Effector CD8-positive, alpha-beta T cell (primary cell): ENCODE measurements at places on chromosomes 5 and 9.

- DNase-seq = no peak
These were observed 6.9 kb upstream of the EXOC3 start for GRCh38 chr5:435961-436640.

DNA sequence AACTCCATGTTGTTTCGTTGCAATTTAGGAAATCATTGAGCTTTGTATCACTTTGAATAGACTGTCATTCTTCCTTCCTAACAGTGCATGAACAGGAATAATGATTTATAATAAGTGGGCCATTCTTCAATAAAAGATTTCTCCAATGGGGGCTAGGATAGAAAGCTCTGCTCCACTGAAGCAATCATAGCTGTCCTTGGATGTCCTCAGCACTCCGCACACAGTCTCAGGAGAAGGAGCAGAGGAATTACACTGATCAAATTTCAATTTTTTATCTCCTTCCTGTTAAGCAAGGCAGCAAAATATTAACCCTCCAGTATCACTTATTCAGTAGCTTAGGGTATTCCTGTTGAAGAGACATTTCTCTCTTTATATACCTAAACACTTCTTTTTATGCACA, 532.7 kb upstream of the ST8SIA4 start:
- DNase-seq = no peak

DNA sequence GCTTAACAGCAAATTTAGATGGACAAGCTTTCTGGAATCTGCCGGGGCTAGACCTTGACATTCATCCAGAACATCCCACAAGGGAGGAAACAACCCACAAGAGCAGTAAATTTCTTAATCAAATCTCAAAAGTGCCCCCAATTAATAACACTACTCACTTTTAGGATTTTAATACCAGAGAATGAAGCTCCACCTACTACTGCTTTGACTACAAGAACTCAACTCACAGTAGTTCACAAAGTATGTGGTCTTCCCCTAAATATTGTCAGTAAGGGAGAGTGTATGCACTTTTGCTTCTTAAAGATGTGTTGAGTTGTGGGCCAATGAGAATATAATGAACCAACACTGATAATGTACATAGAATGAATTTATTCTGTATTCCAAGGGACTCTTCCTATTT, 94.7 kb downstream of the EBF1 start:
- no peak for DNase-seq

GRCh38 chr5:53643445-53643844, 83.0 kb downstream of the NDUFS4 start:
- DNase-seq = no peak

DNA sequence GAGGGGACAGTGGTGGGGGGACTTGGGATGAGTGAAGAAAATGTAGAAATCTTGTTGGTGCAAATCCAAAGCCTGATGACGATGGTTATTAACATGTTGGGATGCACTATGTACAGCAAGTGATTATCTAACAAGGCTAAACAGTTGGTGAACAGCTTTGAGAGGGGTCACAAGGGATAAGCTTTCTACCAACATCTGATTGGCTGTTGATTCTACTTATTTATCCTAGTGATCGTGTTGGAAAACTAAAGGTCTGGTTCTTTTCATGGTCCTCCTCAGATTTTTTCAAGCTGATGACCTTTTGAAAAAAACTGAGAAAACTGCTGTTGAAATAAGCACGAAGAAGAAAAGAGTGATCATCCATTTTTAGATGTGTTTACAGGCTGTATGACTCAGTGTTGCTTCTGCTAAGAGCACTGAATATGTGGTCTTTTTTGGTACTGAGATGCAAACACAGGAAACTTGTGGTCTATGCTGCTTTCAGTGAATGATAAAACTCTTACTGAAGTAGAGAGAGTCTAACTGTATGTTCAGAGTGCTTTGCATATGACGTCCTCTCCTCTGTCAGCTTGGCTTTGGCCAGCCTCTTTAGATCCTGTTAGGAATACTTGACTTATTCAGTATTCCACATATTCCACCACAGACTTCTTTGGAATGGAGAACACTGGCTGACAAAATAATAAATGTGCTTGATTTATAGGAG, 174.8 kb downstream of the SLF1 start:
- no peak for DNase-seq

DNA sequence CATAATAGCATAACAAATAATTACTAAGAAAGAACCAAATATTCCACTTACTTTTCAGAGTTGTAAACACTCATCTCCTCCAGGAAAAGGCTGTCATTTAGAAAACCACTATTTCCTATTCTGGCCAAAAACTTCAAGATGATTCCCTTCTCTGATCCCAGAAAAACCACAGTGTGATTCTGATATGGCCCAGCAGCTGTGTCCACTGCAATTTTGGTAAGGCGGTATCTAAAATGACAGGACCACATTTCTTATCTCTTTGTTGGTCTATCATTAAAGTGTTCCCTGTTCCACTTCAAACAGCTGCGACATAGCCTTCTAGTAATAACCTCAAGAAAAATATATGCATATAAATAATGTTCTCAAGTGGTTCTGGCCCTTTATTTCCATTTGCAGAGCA, 96.1 kb downstream of the SEMA6A start:
- DNase-seq = no peak

GRCh38 chr9:129624947-129625346, 1.0 kb upstream of the NTMT1 start:
- DNase-seq = no peak

- DNase-seq = no peak
These were observed 135.2 kb upstream of the SLC24A2 start for GRCh38 chr9:19924080-19924479.

- no peak for DNase-seq
These were observed 32.2 kb downstream of the FBXW2 start for GRCh38 chr9:120761006-120761405.

DNA sequence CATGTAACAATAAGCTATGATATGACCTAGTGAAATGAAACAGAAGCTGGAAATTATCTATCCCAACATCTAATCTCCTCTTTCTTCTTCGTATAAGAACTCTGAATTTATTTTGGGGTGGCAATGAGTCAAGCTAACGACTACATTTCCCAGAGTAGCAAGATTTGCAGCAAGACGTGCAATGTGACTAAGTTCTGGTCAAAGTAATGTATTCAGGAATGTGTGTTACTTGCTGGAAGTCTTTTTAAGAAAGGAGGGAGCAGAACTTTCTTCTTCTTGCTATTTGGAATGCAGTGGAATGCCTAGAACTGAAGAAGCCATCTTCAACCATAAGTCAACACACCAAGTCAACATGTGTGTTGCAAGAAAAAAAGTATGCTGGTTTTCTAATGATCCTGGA, 406.6 kb upstream of the MEF2C start:
- no peak for DNase-seq

GRCh38 chr9:35835216-35835632, 6.2 kb downstream of the TMEM8B start:
- DNase-seq = no peak

GRCh38 chr5:14326035-14326903, 183.1 kb downstream of the TRIO start:
- DNase-seq = no peak

DNA sequence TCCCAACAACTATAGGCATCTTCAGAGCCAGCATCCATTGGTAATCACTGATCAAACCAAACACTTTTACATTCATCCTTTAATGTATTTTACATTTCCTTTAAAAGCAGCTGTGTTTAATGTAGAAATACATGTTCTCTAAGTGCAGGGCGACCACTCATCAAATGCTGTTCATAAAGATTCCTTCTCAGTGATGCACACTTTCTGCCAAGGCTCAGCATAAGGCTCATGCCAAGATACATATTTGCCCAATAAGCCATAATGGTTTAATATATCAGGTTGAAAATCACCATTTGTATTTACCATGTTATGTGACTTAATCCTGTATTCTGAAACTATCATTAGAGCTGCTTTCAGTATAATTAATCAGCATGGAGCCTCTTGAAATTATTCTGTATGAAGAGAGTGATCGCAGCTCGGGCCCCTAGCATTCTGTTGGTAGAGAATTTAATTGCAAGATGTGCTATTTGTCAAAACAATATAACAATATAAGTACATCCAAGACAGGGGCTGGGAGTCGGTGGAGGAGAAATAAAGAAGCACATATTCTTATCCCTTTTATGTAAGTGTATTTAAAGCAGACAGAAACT, 267.5 kb downstream of the EBF1 start:
- DNase-seq = no peak

- no peak for DNase-seq
These were observed 5.0 kb downstream of the OR2V2 start for GRCh38 chr5:181152406-181152805.

DNA sequence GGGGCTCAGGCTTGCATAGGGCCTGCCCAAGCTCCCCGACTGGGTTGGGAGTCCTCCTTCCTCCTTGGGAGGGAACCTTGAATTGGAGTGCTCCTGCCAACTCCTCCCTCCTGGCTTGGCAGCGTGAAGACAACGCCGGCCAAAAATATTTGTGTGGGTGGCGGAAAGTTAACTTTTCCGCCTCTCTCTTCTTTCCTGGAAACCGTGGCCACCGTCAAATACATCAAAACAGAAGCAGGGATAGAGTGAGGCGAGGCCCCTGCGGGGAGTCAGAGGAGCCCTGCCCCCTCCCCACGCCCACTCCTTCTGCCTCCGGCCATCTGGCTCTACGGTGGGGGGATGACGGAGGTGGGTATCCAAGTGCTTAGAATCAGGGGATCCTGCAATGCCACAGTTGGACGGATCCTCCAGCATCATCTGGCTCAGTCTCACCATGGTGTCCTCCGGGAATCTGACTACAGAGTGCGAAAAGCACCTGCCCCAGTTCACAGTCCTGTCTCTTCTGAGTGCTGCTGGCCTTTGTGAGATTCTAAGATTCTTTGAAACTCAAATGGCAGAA, 25.2 kb upstream of the SYNPO start:
- no peak for DNase-seq

GRCh38 chr5:54013556-54014194, 296.7 kb downstream of the ARL15 start:
- no peak for DNase-seq

GRCh38 chr5:150434464-150434863, 15.1 kb downstream of the RPS14 start:
- DNase-seq = no peak
